Fibroblast of skin of left biceps (primary cell): ENCODE measurements at places on chromosomes 12 and 14.

DNA sequence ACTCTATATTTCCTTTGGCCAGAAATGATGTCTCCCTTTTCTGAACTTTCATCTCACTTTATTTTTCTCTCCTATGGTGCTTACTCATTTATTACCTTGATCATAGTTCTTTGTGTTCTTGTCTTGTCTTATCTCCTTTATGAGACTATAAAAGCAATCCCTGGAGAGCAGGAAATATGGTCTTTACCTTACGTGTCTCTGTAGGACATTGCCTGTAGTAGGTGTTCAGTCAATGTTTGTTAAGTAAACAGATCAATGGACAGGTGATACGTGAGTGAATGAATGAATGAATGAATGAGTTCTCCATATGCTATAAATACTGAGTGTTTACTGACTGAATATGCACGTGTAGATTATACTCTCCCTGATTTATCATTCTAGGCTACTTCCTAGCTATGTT lies 193.7 kb upstream of the HMGA2 start:
- no peak for DNase-seq

- peak; percentile 40 for DNase-seq
These were observed 243.7 kb downstream of the TMEM132D start for GRCh38 chr12:129659961-129660622.

GRCh38 chr12:27385766-27386564 lies 53.3 kb downstream of the BMAL2 start:
- DNase-seq, result no peak

DNA sequence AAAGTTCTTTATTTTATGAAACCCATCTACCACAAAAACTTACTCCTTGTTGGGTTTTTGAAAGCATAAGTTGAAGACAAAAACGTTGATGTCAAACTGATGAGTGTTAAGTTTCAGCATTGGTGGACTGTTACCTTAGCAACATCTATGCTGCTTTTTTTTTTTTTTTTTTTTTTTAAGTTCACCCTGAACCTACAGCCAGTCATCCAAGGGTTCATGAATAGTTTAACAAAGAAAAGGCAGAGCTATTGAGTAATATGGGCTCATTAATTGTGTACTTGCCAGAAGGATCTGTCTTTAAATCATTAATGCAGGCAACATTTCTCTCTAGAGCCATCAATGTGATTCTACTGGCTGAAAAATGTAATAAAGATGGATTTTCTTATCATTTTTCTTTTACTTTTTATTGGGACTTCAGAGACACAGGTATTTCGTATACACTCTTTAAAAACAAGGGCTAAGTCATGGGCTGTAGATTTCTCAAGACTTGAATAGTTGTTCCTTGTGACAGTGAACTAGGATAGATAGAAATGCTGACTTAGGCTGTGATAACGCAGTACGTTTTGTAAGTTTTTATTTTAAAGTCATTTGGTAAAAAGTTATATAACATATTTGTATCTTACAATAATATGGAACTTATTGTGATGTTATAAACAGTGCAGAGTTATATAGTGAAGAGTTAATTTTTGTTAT lies at the start of gene PTPRQ:
PTPRQ (plus strand) TSS at position 262 of the 693 bp plus-strand sequence; CDS start at position 373, 111 bp downstream.
- DNase-seq, result peak; percentile 27

GRCh38 chr12:11545484-11546330 lies 103.8 kb upstream of the ETV6 start:
- no peak for DNase-seq

DNA sequence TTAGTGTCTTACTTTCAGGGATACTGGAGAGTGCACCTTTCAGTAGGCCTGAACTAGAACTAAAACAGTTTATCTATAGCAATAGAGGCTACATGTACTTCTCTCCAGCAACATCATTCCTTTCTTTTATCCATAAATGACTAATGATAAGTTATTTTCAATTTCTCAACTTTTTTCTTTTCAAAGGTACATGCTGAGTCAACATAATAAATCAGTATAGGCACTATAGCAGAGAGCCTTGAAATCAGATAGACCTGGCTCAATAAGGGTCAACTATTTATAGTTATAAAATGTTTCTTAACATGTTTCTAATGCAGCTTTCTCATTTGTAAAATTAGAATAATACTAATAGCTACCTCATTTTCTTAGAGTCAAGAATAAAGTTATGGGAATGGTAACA lies 5.6 kb downstream of the IL22 start:
- no peak for DNase-seq

DNA sequence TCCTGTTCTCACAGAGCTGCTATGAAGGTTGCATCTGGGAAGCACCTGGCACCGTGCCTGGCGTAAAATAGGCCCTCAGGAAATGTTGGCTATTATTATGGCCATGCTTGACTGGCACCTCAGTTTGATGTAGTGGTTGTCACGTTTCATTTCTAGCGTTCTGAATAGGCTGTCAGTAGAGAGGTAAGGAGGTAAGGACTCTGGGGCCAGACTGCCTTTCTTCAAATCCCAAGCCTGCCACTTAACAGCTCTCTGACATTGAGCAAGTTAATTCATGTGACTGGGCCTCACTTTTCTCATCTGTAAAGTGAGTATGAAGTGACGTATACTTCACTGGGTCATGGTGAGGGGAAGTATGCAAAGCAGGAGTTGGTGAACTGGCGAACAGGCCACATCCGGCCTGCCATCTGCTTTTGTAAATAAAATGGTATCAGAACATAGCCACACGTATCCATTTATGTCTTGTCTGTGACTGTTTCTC lies 196.2 kb downstream of the CACNA1C start:
- no peak for DNase-seq

- no peak for DNase-seq
These were observed 14.0 kb upstream of the SERPINA4 start for GRCh38 chr14:94547151-94547680.

GRCh38 chr14:103022002-103022684 lies 35.2 kb downstream of the CDC42BPB start:
- no peak for DNase-seq

GRCh38 chr12:125129179-125129571 lies 63.9 kb downstream of the AACS start:
- DNase-seq, result no peak

DNA sequence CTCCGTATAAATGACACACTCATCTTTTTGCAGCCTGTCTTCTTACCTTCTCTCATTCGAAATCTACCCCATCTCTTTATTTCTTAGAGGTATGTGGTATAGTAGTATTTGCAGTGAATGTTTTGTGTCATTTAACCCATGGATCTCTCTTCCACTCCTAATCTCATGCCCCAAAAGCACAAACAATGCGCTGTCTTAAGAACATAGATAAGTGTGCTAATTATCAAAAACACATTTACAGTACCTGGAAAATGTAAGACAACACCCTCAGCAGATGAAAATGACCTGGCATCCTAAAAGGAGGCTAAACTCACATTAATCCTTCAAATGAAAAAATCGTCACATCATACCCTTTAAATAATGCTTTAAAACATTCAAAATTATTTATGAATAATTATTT lies 10.7 kb downstream of the USP15 start:
- DNase-seq, result no peak

- DNase-seq, result no peak
These were observed 57.2 kb upstream of the MAX start for GRCh38 chr14:65159281-65160062.

- no peak for DNase-seq
These were observed 41.3 kb downstream of the LTBP2 start for GRCh38 chr14:74570696-74571095.

- DNase-seq, result peak; percentile 3
These were observed 182.2 kb upstream of the GRIP1 start for GRCh38 chr12:66860752-66861750.

GRCh38 chr12:84723988-84724387 lies 188.6 kb downstream of the SLC6A15 start:
- no peak for DNase-seq

DNA sequence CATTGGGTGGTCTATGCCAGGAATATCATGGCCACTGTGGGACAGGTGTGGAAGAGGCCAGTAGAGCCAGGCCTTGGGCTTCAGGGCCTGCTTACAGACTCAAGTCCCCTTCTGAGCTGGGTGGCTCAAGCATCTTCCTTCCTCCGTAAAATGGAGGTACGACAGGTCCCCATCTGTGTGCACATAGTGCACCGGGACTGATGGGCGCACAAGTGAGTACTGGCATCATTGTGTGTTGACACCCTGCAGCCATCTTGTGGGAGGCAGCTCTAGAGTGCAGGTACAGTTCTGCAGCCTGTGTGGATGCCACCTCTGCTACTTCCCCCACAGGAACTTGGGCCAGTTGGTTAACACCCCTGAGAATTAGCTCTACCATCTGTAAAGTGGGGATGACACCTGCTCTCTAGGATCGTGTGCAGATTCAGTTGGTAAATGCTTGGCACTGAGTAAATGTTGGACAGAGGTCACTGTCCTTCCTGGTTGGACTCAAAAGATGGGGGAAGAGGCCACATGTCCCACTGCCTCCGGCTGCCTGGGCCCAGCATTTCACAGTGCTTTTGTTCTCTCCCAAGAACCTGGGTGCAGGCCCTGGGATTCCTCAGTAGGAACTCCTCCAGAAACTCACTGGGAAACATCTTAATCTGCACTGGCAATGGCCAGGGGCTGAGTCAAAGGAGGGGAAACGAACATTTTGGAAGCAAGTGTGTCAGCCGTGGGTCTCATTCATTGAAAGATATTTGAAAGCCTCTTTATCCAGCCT lies 70.6 kb downstream of the C14orf132 start:
- no peak for DNase-seq

DNA sequence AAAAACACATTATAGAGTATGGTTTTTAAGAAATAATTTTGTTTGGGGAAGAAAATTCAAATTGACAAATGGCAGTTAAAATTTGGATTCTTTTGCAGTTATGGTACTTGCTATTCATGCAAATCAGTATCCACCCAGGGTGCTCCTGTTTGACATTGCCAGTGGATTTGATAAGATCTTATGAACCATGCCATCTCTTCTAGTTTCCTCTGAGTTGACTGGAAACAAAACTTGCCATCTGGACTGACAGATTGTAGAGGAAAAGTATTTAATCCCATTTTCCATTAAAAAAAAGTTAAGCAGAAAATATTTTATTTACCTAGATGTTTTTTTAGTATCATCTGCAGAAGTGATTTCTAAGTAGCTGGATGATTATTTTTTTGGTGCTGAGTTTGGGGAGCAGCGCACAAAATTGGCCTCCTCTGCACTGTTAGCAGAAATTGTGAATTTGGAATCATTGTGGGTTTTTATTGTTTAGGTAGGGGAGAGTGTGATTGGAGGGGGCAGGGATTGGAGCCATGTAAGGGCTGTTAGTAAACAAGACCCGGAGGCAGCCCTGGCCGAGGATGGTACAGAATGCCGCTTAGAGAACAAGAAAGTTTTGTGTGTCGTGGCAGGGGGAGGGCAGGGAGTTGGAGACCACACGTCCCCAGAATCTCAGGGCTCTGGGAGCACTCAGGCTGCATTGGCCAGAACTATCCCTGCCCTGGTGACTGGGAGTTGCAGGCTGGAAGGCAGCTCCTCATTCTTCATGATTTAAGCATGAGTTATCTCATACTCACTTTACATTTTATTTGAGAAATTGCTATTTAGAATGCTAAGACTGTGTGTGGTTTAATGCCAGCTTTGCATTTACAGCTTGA lies 56.6 kb downstream of the WDR20 start:
- DNase-seq, result no peak

DNA sequence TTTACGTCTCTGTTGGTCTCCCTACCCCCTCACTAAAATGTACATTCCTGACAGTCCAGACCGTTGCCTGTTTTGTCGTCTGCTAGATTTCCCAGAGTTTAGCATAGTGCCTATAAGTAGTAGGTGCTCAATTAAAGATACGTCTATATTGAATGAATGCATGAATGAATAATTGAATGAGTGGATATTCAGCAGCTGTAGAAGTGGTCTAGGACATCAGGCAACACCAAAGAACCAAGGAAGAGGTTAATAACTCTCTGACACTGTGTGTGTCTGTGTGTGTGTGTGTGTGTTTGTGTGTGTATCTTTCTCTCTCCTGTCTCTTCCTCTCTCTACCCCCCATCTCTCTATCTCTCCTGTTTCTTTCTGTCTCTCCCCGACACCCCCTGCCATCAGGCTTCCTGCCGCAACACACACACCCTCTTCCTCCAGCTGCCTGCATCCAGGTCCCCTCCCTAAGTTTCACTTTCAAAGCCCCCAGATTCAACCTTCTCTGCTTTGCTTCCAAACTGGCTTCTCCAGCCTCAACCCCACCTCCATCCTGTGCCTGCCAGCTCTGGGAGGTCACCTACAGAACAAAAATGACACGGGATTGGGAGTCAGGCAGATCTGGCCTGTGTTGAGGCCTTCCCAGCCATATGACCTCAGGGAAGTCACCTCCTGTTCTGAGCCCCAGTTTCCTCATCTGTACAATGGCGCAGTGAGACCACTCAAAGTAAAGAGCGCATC lies 119.9 kb upstream of the NCOR2 start:
- DNase-seq, result no peak

GRCh38 chr14:67963960-67964812 lies 144.6 kb downstream of the RAD51B start:
- no peak for DNase-seq

- no peak for DNase-seq
These were observed 185.6 kb downstream of the TBX5 start for GRCh38 chr12:114220311-114220710.

GRCh38 chr12:112179916-112180315 lies 54.6 kb downstream of the TRAFD1 start:
- no peak for DNase-seq

GRCh38 chr12:108495054-108495453 lies 20.0 kb upstream of the FICD start:
- DNase-seq, result no peak

DNA sequence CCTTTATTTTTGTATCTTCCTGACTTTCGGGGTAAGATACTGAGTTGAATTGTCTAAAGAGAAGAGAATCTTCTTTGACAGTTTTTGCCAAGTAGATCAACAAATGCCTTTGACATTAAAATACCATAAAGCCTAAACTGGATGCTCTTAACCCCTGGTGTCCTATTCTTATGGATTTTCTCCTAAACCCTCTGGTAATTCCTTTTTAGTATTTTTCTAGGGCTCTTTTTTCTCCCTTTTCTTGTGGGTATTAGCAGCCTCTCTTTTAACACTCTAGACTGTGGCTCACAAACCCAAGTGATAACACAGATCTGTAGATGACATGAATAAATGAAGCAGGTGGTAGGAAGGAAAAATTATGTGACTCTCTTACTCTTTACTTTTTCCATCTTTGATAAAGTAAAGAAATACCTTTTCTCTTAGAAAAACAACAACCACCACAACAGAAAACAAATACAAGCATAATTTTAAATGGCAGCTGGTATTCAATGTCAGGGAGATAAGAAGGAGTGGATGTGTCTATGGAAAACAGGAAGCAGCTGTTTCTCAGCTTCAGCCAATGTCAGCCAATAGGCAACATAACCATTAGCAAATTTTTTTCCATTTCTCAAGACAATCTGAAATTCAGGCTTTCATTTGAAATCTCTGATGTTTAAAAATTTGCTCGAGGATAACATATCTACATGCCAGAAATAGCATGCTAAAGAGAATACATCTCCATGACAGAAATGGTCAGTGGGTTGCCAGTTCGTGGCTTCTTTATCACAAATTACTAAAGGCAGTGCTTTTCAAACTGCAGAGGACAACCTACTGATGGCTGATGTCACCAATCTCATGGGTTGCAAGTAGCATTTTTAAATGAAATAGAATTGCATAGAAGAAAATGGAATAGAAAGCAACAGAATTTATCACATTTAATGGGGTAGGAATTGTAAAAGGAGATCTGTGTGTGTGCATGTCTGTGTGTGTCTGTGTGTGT lies 123.1 kb upstream of the KRR1 start:
- DNase-seq, result no peak
